SHP77 treated with DMSO at 0.1 percent for 48 hours (cell line): ENCODE measurements at places on chromosomes 7 and 10.

DNA sequence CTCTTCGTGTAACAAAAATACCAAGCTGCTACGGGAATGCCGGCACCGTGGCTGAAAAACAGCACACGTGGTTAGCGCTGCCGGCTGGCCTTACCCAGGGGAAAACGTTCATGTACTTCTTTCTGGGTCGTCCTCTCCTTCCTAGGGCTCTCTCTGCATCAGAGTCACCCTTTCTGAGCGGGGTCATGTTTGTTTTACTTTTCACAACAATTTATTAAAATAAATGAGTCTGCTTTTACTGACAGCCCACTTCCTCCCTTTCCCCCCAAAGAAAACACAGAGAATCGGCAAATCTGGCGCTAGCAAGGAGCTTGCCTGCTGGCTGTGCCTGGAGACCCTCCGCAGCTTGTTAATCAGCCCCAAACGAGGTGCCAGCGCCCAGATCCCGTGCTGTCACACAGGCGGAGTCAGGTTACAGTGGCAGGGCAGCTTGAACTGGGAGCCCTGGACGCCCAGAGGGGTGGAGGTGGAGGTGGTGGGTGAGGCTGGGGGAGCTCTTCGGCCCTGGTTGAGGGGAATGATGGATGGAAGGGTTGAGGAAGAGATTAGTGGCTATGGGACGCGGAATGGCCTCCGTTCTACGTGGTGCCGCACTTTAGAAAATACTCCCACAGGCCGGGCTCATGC, 162.2 kb upstream of the TNS3 start:
- no peak for DNase-seq

- DNase-seq, result no peak
Measured at GRCh38 chr10:91467114-91467513, 57.0 kb downstream of the HECTD2 start.

- DNase-seq, result peak; percentile 17
Measured at GRCh38 chr7:22549667-22550513, 49.9 kb upstream of the STEAP1B start.

GRCh38 chr10:26959841-26960240, 99.1 kb upstream of the ABI1 start:
- no peak for DNase-seq

- no peak for DNase-seq
Measured at GRCh38 chr7:69878591-69878990, 280.3 kb downstream of the AUTS2 start.

DNA sequence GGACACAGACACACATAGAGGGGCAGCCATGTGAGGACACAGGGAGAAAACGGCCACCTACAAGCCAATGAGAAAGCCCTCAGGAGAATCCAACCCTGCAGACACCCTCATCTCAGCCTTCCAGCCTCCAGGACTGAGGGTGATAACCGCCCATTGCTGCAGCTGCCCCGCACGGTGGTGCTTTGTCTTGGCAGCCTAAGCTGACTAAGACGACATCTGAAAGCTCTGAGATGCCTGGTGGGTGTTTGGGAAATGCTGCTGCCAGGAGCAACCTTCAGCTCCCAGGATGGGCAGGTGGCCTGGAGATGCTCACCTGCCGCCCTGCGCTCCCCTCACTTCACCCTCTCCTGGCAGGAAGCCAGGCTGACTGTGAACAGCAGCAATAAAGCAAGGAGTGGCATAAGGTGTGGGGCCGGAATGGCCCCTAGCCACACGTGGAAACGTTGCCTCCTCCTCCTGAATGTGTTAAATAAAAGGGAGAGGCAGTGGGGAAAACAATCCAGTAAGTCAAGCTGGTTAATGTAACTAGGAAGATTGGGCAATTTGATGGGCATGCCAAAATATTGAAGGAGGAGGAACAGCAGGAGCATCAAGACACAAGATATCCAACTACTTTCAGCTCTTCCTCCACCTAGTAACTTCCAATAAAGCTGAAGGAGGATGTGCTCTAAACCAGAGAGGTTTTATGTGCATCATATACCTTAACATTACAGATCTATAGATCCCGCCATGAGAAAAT, 121.5 kb downstream of the TNS3 start:
- DNase-seq, result peak; percentile 75

DNA sequence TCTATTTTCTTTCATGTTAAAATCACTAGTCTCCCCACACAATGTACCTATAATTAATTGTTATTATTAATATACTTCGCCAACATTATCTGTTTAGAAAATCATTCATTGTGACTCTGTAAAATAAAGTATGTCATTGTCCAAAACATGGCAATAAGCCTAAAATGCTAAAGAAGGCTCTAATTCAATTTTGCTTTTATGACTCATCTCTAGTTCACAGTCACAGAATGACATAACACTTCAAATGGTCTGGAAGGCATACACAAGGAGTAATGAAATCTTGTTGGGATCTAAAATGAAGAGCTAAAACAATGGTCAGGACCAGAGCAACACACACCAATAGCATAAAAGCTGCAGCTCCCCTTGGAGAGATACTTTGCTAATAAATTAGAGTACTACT, 505.8 kb downstream of the GPAM start:
- DNase-seq, result no peak

DNA sequence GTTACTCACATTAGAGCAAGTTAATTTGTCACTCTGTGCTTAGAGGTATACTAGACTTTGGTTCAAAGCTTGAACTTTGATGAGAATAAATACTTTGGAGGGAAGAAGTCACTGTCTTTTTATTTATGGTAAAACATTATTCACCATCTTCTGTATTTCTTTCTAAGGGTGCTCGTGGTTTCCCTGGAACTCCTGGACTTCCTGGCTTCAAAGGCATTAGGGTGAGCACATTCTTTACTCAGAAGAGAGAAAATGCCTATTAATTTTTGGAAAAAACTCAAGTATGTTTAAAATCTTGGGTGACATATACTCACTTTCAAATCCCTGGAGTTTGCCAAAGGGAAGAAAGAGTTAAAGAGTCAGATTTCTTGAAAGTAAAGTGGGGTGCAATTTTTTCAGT, 10.8 kb downstream of the COL1A2 start:
- no peak for DNase-seq

DNA sequence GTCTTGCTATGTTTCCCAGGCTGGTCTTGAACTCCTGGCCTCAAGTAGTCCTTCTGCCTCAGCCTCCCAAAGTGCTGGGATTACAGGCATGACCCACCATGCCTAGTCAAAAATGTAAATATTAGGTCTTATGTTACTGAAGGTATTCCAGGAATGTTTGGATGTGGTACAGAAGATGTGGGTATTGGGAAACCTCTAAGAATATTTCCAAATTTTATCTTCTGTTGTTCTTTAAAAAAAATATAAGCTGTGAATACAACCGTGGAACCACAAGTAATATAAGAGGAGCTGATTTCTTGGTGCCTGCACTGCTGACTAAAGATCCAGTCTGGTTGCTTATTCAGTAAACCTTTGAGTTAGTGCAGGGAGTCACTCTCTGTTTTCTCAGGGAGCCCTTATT, 178.3 kb downstream of the AUTS2 start:
- no peak for DNase-seq

GRCh38 chr7:52565974-52566373, 469.5 kb upstream of the POM121L12 start:
- no peak for DNase-seq

DNA sequence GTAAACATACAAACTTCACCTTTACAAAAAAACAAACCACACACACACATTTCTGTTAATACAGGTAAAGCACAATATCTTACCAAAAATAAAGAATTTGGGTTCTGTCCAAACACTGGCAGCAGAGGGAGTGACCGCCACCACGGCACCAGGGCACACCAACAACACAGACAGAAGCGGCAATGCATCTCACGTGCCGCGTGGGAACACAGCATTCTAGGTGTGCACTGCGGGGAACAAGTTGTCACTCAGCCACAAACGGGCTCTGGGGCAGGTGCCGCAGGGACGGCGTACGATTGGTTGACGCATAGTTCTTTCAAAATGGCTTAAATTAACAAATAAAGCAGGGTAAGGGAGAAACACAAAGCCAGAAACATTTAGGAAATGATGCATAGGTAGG, 22.3 kb downstream of the PDGFA start:
- DNase-seq, result no peak

DNA sequence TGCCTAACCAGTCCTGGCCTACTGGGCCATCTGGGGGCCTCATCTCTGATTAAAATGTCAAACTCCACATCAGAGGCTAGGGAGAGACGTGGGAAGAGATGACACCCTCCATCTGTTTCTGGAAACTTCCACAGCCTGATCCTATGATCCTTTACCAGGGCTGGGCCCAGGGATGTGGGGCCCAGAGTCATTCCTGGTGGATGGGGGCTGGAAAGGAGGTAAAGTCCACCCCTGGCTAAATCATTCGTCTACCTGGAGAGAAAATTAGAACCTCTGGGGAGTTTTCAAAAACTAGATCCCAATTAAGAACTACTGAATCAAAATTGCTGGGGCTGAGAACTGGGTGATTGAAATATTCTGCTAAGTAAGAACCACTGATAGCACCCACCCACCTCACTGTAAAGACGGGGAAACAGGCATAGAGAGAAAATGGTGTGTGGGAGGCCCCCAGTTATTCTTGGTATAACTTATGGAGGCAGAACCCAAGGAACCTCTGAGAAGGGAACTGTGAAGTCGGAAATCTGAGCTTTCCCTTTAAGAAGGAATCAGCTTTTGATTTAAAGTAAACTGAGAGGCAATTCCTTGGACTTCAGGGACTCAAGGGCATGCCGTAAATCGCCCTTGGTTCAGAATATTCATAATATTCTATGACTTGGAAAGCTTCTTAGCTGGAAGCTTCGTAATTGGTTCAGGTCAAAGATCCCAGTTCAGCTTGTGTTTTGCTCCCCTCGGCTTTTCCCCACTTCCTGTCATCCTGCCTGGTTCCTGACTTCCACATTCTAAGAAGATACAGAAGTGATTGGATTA, 53.1 kb downstream of the PRKAG2 start:
- DNase-seq, result no peak

DNA sequence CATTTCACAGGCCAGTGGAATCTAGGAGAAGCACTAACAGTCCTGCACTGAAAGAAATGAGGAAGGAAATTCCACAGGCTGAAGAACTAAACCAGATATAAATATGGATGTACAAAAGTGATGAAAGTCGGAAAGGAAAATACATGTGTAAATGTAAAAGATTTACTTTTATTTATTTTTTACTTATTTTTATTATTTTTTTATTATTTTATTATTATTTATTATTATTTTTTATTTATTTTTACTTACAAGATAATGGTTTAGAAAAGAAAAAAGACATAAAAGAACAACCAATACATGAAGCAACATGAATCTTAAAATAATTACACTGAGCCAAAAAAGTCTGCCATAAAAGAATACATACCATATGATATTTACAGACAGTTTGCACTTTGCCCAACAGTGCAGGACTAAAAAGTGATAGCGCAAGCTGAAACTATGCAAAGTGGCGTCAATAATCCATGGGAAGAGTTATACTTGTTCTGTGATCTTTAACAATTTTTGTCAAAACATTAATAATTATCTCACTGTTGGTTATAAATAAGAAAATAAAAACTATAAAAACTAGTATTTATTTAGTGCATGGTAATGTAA, 317.8 kb upstream of the MKI67 start:
- no peak for DNase-seq
